Nucleus accumbens (tissue), 56 donors: ENCODE measurements at places on chromosomes 7 and 10.

GRCh38 chr7:22350466-22351328 is 6.3 kb downstream of the RAPGEF5 start:
- no peak for DNase-seq

- no peak for DNase-seq
Measured at GRCh38 chr10:133608855-133609254, 17.7 kb downstream of the FRG2B start.

GRCh38 chr10:96642530-96642929 is 55.7 kb upstream of the TM9SF3 start:
- DNase-seq: no peak

DNA sequence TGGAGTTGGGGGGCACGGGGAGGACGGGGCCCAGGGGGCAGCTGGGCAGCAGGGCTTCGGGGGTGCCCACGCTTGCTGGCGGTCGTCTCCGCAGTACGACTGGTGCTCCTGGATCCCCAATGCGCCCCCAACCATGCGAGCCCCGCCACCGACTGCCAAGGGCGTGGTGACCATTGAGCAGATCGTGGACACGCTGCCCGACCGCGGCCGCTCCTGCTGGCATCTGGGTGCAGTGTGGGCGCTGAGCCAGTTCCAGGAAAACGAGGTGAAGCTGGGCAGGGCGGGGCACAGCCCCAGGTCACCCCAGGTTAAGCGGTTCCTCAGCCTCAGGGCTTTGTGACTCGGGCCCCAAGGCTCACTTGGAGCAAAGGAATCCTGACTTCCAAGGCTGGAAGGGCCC is 70.0 kb downstream of the ALOX5 start:
- no peak for DNase-seq

DNA sequence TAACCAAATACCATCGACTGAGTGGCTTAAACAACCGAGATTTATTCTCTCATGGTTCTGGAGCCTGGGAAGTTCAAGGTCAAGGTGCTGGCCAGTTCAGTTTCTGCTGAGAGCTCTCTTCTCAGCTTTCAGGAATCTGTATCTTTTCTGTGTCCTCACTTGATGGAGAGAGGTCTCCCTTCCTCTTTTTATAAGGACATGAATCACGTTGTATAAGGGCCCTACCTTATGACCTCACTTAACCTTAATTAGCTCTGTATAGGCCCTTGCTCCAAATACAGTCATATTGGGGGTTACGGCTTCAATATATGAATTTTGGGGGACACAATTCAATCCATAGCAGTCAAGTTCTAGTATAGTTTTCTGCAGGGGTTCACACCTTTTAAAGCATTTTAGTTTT is 135.2 kb upstream of the ADO start:
- DNase-seq: no peak

DNA sequence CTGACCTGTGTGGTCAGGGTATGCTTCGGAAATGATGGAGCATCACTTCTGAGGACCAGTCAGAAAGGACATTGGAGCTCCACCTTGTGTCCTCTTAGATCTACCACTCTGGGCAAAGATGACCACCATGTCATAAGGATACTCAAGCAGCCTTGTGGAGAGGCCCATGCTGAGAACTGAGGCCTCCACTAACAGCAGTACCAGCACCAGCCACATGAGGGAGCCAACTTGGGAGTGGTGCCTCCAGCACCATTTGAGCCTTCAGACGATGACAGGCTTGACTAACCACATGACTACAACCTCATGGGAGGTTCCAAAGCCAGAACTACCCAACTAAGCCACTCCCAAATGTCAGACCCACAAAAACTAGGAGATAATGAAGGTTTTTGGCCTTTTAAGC is 116.0 kb downstream of the NPTX2 start:
- no peak for DNase-seq
